ENCODE measurements at places on chromosomes 2 and 18.
A peak's percentile ranks its signal among the peaks of the same experiment; 100 is the strongest.

- no peak for DNase-seq
These were observed 117.1 kb downstream of the RAD51AP2 start for GRCh38 chr2:17401096-17401495.

- DNase-seq: no peak
These were observed 46.5 kb downstream of the RALBP1 start for GRCh38 chr18:9521770-9522169.

DNA sequence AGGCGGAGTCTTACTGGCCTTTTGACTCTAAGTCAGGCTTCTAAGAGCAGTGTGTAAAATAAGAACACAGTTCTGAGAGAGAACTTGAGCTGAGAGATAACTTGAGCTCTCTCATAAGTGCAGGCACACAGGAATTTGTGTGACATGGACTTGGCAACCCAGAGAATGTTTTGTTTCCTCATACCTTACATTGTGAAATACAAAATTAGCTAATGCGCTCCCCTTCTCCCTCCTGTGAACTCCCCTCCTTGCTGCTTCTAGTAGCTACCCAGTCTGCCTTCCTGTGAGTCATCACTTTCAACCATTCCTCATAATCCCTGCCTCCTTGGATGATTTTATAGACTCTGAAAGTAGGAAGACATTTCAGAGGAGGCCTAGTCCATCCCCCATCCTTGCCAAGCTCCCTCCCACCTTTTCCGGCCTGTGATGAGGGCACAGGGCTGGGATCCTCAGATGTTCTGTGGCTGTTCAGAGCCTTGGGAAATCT, 22.6 kb downstream of the FER1L5 start:
- DNase-seq: peak; percentile 89

DNA sequence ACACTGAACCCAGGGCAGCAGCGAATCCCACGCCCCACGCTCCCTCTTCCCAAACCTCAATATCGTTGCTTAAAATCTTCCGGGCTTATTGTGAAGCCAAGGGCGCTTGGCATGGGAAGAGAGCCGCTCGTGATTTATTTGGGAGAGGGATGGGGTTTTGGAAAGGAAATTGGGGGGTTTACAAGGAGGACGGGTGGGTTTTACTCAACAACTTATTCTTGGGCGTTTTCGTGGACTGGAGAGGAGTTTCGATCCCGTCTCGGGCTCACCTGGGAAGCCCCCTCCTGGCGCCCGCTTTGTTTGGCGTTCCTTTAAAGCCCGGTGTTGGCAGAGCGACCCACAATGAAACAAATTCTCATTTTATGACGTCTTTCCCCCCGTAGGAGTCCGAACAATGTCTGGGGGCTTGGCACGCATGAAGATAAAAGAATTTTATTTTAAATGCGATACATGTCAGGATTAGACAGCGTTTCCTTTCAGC, 135.3 kb downstream of the INSIG2 start:
- DNase-seq: peak; percentile 20

DNA sequence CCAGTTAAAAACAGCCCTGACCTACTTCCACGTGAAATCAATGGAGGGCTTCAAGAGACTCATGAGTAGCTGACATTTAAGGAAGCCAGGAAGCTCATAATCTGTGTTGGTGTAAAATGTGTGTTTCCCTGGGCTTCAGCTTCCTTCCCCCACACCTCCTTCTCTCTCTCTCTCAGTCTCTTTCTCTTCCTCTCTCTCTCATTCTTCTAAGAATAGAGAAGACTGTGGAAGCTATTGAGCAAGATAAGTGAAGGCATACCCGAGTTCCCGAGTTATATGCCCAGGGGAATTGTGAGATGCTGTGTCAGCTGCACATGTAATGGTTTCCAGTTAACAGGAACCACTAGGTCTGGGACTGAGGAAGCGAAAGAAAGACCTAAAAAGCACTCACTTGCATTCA, 199.4 kb downstream of the NYAP2 start:
- DNase-seq: no peak

DNA sequence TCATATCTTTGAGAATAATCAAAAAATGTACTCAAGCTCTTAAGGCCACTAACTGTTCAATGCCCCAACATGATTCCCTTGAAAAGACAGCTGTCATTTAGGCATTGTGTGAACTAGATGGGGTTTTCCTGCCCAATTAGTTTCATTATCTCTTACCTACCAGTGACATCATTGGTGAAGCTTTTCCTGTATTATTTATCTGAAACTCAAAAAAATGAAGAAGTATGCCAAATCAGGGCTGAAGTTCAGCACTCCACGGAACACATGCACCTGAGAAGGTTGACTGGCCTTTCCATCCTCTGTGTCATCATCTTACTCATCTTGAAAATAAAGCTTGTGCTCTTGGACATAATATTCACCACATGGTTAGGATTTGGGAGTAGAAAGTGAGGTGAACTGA, 126.4 kb downstream of the TXNL1 start:
- DNase-seq: no peak

DNA sequence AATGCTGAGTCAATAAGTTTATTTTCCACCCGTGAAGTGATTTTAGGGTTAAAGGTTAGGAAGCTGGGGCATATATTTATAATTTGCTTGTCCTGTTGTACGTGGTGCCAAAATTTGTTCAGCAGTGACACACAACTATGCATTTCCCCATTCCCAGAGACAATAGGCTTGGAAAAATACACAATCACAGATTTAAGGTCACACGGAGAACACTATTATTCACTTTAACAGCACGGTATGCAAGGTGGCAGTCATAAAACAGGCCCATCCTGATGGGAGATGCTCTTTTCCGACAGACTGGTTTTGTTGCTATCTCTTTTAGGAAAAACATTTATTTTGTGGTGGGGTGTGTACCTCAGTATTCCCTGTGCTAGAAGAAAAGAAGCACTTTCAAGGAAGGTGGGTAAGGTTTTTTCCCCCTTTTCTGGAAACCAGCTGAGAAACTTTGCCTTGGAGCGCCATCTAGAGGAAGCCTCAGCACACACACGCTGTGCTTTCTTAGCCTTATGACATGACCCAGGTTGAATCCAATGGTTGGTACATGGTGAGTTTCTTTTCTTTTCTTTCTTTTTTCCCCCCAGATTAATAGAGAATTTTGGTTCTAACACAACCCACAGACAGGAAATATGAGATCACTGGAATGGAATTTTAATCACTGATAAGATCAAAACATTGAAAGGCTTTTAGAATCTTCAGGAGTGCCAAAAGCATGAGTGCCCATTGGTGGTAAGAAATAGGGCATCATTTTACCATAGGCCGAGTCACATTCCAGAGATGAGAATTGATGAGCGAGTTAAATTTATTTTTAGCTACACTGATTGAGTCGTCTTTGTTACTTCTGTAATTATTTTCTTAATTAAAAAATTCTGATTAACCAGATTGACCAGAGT, 332.1 kb downstream of the AGPS start:
- DNase-seq: peak; percentile 11

DNA sequence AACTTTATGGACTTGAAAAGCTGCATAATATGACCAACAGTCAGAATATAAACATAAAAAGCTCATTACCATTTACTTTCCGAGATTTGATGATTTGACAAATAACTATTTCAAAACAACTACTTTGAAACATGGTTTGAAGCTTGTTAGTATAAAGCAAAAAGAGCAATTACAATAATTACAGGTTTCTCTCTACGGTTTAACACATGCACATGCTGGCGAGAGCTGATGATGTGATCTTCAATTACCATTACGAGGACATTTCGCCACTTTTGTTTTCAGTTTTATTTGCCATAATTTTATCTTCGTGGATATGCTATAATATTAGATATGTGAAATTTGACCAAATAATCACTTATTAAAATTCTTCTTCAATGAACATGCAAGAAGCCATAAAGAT, 270.1 kb downstream of the TCF4 start:
- no peak for DNase-seq

- DNase-seq: no peak
These were observed 1.1 kb downstream of the FEV start for GRCh38 chr2:218983934-218984238.

DNA sequence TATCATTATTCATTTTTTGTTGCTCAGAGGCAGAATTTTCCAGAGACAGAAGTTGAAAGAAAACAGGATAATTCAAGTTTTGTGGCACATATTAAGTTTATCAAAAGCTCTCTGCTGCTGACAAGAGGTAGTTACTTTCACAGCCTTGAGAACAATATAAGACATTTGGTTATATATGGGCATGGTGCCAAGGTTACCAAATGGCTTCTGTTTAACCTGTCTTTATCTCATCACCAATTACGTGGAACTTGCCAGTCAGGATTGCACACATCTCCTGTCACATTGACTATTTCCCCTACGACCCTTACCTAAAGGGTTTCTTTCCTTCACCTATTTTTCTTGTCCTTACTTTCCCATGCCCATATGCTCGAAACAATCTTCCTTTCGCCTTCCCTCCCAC, 35.9 kb downstream of the KLF7 start:
- DNase-seq: no peak
